ENCODE measurements at places on chromosomes 12 and 14. TPM values are rescaled to one million over a fixed set of nuclear protein-coding genes. Genes with fewer than 3 reads are reported as not detected.

The ITGB7 gene
- total RNA-seq: under 0.01 TPM

The SPATA7 gene
- total RNA-seq: 8.5 TPM

The KIF5A gene
- under 0.01 TPM for total RNA-seq

The CFAP54 gene
- total RNA-seq: 4.6 TPM

The EPYC gene
- not detected for total RNA-seq

The LTBP2 gene
- 203 TPM for total RNA-seq

The MYF5 gene
- not detected for total RNA-seq

The LRTM2 gene
- not detected for total RNA-seq

The KCNA1 gene
- total RNA-seq: not detected

The ASB2 gene
- 1.1 TPM for total RNA-seq

The EML1 gene
- total RNA-seq: 64.9 TPM

The TSHR gene
- not detected for total RNA-seq

The PARP11 gene
- 3.3 TPM for total RNA-seq

The DACT1 gene
- 56.0 TPM for total RNA-seq

The CLEC4D gene
- total RNA-seq: not detected

The TAS2R30 gene
- total RNA-seq: 9.2 TPM

The PPFIBP1 gene
- 164 TPM for total RNA-seq

The PLEK2 gene
- total RNA-seq: 12.0 TPM

The IL26 gene
- not detected for total RNA-seq

The MTA1 gene
- 62.3 TPM for total RNA-seq

The ANO2 gene
- not detected for total RNA-seq

Data from placental pericyte (primary cell).